Prostate gland (tissue), 2 donors: ENCODE measurements at places on chromosomes 5 and 9. TPM values are rescaled to one million over a fixed set of nuclear protein-coding genes. Genes with fewer than 3 reads are reported as not detected.
A peak's percentile ranks its signal among the peaks of the same experiment; 100 is the strongest.

GRCh38 chr5:15304914-15305834, 194.8 kb upstream of the FBXL7 start:
- H3K4me3 ChIP-seq = no peak overlapping the region
- H3K4me1 ChIP-seq = no peaks in the 10 kb centered on the region
- H3K27me3 ChIP-seq = no peaks in the 10 kb centered on the region
- H3K27ac ChIP-seq = no peak overlapping the region

The TRPM3 gene
- 0.32 TPM for total RNA-seq

DNA sequence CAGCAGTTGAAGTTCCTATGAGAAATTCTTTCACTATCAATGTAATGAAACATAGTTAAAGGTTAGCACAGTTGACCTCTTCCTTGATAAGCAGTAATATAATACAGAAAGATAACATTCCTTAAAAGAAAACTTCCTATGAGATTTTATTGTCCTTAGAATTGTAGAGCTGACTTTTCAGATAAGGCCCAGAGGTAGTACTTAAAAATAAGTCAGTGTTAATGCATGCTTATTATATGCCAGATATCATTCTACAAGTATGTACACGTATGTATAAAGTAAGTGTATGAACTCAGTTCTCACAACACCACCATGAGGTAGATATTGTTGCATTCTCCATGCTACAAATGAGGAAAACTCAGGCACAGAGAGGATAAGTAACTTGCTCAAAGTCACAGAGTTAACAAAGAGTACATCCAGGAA, 15.3 kb downstream of the AP3S1 start:
- DNase-seq = no peak
- H3K4me3 ChIP-seq = no peak overlapping the region
- H3K4me1 ChIP-seq = no peaks in the 10 kb centered on the region
- no peak overlapping the region for H3K27ac ChIP-seq

The FAM151B gene
- 3.2 TPM for total RNA-seq

DNA sequence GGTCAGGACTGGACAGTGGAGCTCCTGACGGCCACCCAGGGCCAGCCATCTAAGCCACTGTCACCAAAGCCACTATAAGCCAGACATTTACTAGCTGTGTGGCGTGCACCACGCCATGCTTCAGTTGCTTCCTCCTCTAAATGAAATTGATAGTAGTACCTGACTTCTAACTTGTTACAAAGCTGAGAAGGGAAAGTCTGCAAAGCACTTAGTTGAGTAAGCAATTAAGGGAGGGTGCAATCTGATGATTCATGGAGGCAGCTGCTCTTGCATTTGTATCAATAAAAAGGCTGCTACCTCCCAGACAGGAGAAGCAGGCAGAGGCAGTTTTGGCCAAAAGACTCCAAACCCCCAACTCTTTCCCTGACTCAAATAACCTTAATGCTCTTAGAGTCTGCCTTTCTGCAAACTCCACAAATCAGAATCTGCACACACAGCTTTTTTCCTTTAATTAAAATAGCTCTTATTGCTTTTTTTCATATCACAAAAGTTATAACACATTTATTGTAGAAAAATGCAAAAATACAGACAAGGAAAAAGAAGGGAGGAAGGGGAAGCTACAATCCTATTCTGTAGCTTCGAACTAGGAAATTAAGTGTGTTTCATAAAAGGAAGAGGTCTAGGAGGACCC, 19.3 kb upstream of the RAPGEF1 start:
- no peaks in the 10 kb centered on the region for H3K4me1 ChIP-seq
- H3K27me3 ChIP-seq = no peaks in the 10 kb centered on the region
- H3K36me3 ChIP-seq = no peaks in the 10 kb centered on the region
- H3K27ac ChIP-seq = no peak overlapping the region

The BTNL3 gene
- 1.6 TPM for total RNA-seq

DNA sequence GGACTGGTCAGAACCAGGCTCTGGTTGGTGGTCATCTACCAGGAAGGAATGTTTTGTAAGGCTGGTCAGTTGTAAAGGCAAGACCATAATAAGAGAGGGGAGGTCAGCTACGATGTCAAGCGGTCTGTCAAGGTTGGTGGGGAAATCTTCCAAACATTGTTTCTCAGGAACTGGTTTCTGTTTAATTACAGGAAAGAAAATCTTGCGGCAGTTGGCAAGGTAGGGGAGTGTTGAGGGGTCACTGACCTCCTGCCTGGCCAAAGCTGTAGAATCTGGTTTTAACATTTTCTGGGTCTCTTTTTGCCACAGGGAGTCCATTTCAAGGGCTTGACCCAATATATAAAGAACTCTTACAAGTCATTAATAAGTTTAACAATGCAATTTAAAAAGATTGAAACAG, 39.0 kb upstream of the BARX1 start:
- no peaks in the 10 kb centered on the region for H3K36me3 ChIP-seq
- no peaks in the 10 kb centered on the region for H3K27me3 ChIP-seq
- DNase-seq = no peak
- no peak overlapping the region for H3K4me3 ChIP-seq
- no peaks in the 10 kb centered on the region for H3K4me1 ChIP-seq

The SLC6A7 gene
- total RNA-seq = not detected

- no peaks in the 10 kb centered on the region for H3K27me3 ChIP-seq
- DNase-seq = no peak
- no peak overlapping the region for H3K4me3 ChIP-seq
- no peaks in the 10 kb centered on the region for H3K4me1 ChIP-seq
- no peak overlapping the region for H3K27ac ChIP-seq
- H3K36me3 ChIP-seq = no peaks in the 10 kb centered on the region
Observed at GRCh38 chr9:24657387-24657786, 111.7 kb upstream of the IZUMO3 start.

- H3K27me3 ChIP-seq = no peaks in the 10 kb centered on the region
- DNase-seq = no peak
- no peaks in the 10 kb centered on the region for H3K36me3 ChIP-seq
Observed at GRCh38 chr5:33468775-33469435, 28.1 kb downstream of the TARS1 start.

DNA sequence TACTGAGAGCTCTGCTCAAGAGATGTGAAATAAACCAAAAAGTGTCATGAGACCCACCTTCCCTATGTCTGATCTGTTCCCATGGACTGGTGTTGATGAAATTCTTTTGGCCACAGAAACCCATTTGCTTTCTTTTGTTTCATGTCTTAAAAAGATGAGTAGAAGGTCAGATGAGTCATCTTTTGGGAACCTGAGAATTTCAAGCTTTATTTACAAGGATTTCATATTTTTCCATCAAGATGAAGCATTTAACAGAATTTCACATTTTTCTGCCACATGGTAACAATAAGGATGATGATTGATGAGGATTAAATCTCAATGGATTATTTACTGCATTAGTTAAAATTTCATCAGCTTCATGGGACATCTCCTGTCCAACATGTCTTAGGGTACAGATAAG, 337.8 kb downstream of the DEPDC1B start:
- no peaks in the 10 kb centered on the region for H3K4me1 ChIP-seq
- no peak overlapping the region for H3K4me3 ChIP-seq
- no peak overlapping the region for H3K27ac ChIP-seq
- H3K36me3 ChIP-seq = peaks cover 3% of the 10 kb centered on the region

- no peak overlapping the region for H3K27ac ChIP-seq
- H3K27me3 ChIP-seq = no peaks in the 10 kb centered on the region
- H3K4me1 ChIP-seq = no peaks in the 10 kb centered on the region
- no peak for DNase-seq
- H3K36me3 ChIP-seq = no peaks in the 10 kb centered on the region
Observed at GRCh38 chr9:37988041-37988440, 81.0 kb downstream of the SHB start.

GRCh38 chr5:143226872-143227271, 176.6 kb downstream of the NR3C1 start:
- no peak overlapping the region for H3K27ac ChIP-seq
- H3K4me1 ChIP-seq = no peaks in the 10 kb centered on the region
- no peak overlapping the region for H3K4me3 ChIP-seq

The GARIN3 gene
- total RNA-seq = 0.97 TPM

DNA sequence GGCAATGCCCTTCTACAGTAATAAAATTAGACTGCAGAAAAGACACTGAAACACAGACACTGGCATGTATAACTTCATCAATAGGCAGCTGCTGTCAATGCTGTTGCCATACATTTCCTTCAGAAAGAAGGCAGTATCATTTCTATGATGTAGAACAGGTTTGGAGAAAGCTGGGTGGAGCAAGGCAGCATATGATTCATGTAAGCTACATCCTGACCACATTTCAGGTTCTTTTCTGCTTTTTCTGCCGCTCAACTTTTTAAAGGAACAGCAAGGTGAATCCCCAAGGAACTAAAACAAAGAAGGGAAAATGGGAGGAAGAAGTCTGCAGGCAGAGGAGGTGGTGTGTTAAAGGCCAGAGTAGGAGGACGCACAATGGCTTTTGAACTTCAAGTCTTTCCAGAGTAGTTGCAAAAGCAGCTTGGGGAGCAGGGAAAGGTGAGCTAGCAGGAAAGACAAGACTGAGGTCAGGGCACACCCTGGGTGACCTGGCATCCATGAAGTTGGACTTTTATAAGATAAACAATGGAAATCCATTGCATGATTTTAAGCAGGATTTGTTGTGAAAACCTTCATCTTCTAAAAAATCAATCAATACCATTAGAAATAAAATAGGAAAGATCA, 142.1 kb downstream of the MED10 start:
- H3K27me3 ChIP-seq = no peaks in the 10 kb centered on the region
- DNase-seq = no peak
- H3K27ac ChIP-seq = no peak overlapping the region
- H3K4me3 ChIP-seq = no peak overlapping the region

DNA sequence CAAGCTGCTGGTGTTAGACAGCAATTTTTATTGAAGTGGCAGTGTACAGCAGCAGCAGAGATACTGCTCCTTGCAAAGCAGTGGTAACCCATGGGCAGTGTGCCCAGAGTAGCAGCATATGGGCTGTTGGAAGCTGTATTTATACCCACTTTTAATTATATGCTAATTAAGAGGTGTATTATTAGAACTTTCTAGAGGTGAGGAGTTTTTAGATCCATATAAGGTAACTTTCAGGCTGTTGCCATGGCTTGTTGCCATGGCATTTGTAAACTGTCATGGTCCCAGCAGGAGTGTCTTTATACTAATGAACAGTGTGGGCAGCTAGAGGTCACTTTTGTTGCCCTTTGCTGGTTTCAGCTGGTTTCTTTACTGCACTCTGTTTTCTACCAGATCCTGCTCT, 3.7 kb upstream of the PJA2 start:
- no peak overlapping the region for H3K4me3 ChIP-seq
- DNase-seq = no peak
- H3K36me3 ChIP-seq = no peaks in the 10 kb centered on the region

DNA sequence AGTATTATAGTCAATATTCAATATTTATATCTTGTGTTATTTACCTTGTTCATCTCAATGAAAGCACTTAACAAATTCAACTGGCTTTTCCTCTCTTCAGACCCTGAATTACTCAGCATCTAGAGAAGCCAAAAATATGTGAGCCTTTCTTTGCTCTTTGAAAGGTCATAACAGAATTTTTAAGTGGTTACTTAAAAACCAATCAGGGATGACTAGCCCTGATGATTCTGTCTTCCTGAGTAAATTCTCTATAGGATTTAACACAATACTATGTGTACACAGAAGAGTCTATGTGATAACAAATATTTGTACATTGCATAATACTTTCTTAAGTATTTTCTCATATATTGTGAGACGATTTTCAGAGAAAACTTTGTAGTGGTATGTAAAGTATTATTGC, 546.3 kb downstream of the MAT2B start:
- no peaks in the 10 kb centered on the region for H3K27me3 ChIP-seq
- no peak for DNase-seq
- H3K4me1 ChIP-seq = no peaks in the 10 kb centered on the region
- no peak overlapping the region for H3K4me3 ChIP-seq

- no peak for DNase-seq
- H3K36me3 ChIP-seq = no peaks in the 10 kb centered on the region
- H3K4me1 ChIP-seq = no peaks in the 10 kb centered on the region
- no peaks in the 10 kb centered on the region for H3K27me3 ChIP-seq
Observed at GRCh38 chr5:97635553-97635952, 452.5 kb upstream of the RIOK2 start.

The ADCY2 gene
- 17.7 TPM for total RNA-seq

- H3K27me3 ChIP-seq = no peaks in the 10 kb centered on the region
- H3K4me1 ChIP-seq = peaks cover 2% of the 10 kb centered on the region
- H3K27ac ChIP-seq = no peak overlapping the region
- H3K36me3 ChIP-seq = no peaks in the 10 kb centered on the region
Observed at GRCh38 chr9:18299449-18299848, 174.5 kb upstream of the ADAMTSL1 start.

DNA sequence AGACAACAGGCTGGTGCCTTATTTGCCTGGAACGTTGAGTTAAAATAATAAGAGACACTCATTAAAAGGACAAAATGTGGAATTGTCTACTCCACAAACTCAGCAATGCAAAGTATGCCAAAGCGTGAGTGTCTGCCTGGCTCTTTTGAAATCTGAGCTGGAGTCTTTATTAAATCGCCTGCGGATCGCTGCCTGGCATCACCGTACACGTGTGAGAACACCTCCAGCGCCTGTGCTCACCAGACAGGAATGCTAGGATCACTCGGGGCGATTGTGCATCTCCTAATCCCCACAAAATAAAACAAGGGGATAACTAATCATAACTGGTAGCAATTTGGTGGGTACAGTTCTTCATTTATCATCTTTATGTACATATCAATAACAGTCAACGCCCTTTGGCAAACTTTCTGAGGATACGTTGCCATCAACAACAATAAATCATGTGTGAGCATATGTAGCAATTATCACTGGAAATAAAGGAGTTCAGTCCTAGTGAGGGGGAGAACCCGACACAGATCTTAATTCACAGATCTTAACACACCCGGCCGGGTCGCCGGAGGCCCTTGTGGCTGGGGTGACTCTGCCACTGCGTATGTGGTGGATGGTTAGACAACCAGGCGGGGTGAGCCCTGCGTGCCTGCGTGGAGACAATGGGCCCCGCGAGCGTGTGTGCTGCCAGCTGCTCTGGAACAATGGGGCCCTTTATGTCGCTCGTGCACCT, 284.9 kb upstream of the IRX1 start:
- H3K27ac ChIP-seq = peak overlapping the region; percentile 42
- H3K4me3 ChIP-seq = no peak overlapping the region

- no peaks in the 10 kb centered on the region for H3K36me3 ChIP-seq
- peaks cover 38% of the 10 kb centered on the region for H3K4me1 ChIP-seq
- peak overlapping the region; percentile 66 for H3K27ac ChIP-seq
- no peak overlapping the region for H3K4me3 ChIP-seq
Observed at GRCh38 chr9:38046661-38047300, 22.2 kb downstream of the SHB start.

The ROR2 gene
- 37.2 TPM for total RNA-seq

- H3K27ac ChIP-seq = no peak overlapping the region
- no peaks in the 10 kb centered on the region for H3K27me3 ChIP-seq
- no peaks in the 10 kb centered on the region for H3K4me1 ChIP-seq
- no peak overlapping the region for H3K4me3 ChIP-seq
- no peaks in the 10 kb centered on the region for H3K36me3 ChIP-seq
Observed at GRCh38 chr9:71891557-71892189, 19.3 kb downstream of the ABHD17B start.

DNA sequence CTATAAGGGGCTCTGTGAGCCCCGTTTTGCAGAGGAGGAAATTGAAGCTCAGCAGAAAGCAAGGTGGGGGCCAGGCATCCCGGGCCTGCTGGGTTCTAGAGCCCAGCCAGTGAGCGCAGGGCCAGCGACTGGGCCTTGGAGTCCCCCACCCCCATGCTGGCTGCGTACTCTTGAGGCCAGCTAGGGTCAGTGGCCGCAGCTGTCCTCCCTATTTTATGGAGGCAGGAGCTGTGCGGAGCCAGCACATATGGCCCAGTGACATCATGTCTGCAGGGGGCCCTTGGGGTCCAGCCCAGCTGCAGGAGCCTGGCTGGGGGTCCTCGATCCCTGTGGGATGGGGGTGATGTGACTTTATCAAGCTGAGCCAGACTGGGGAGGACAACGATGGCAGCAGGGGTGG, 71.3 kb downstream of the HMCN2 start:
- H3K27me3 ChIP-seq = peaks cover 1% of the 10 kb centered on the region
- no peak overlapping the region for H3K4me3 ChIP-seq
- no peaks in the 10 kb centered on the region for H3K36me3 ChIP-seq
- no peaks in the 10 kb centered on the region for H3K4me1 ChIP-seq
- DNase-seq = no peak

The SOX30 gene
- not detected for total RNA-seq
